C1 segment of cervical spinal cord (tissue), 14 donors: ENCODE measurements at places on chromosomes 3 and 15.
A peak's percentile ranks its signal among the peaks of the same experiment; 100 is the strongest.

DNA sequence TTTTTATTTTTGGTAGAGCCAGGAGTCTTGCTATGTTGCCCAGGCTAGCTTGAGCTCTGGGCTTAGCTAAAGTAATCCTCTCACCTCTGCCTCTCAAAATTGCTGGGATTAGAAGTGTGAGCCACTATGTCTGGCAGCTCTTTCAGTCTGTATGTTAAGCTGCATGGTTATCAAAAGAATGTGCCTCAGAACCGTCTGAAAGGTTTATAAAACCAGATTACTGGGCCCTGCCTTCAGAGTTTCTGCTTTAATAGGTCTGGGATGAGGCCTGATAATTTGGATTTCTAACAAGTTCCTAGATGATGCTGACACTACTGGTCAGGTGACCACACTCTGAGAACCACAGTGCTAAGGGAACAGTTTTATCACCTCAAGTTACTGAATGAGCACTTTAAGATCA lies 34.6 kb downstream of the SENP5 start:
- DNase-seq, result no peak

DNA sequence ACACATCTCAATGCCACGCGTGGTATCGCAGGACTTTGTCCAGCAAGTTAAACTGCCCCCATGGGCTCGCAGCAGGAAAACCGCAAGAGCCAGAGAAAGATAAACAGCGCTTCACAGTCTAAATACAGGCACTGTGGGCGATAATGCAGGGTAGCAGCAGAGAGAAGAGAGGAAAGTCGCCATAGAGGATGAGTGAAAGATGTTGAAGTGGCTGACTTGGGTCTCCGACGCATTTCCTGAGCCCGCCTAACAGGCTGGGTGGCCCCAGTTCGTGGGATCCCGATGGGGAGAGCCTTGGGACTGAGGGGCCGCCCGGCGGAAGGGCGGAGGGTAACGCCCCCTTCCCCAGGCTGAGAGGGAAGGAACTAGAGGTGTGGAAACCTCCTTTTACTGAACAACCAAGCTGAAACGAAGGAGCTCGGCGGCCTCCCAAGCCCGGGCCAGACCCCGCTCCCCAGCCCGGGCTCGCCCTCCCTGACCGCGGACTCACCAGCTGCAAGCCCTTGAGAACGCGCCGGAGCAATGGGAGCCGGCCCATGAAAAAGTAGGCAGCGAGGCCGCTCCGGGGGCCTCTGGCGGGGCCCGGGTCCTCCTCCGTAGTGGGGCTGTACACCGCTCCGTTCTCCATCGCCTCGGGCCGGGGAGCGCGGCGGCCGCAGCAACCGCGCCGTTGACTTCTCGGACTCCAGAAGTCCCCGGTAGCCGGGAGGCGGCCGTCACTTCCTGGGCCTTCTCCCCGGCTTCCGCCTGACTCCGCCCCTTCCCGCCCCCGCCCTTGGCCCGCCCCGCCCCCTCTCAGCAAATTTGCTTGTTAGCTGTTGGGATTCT lies at the start of gene CMTM6:
Gene CMTM6, minus strand, starts transcription at position 735 of the 828 bp plus-strand sequence. Its CDS starts 107 bp downstream, at position 628.
- peak; percentile 31 for DNase-seq

GRCh38 chr3:133575086-133575485 lies 1.6 kb downstream of the CDV3 start:
- DNase-seq, result no peak

GRCh38 chr3:143258692-143259091 lies 139.1 kb downstream of the CHST2 start:
- no peak for DNase-seq

DNA sequence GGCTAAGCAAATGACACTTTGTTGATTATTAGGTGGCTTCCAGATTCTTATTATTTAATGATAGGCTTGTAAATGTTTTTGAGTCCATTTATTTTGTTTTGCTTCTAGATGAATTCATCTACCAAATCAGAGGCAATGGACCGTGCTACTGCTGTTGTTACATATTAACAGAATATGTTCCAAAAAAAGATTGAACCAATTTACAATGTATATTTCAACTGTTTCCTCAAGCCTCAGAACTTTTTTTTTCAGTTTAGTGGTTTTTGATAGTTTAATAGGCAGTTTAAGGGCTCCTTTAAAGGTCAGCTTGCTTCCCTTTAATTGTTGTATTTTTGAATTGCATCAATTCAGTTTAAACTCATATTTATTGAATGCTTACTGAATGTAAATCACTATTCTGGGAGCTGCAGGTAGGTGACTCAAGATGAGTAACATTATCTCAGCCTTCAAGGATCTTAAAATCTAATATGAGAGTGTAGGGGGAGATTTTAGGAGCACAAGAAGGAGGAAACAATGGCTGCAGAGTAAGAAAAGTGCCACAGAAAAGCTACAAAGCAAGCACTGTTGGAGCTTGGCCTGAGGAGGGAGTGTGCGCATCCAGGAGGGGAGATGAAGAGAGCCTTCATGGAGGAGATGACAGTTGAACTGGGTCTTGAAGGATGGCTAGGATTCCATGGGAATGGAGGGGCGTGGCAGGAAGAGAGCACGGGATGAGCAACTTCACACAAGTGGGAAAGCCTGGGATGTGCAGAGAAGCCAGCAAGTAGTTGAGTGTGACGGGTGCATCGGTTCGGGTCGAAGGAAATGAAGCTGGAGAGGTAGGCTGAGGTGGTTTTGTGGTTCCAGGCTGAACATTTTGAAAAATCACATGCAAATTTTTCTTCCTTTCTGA lies 14.7 kb downstream of the MAP2K1 start:
- no peak for DNase-seq

- DNase-seq, result no peak
These were observed 404.8 kb downstream of the GAP43 start for GRCh38 chr3:116028157-116028556.

DNA sequence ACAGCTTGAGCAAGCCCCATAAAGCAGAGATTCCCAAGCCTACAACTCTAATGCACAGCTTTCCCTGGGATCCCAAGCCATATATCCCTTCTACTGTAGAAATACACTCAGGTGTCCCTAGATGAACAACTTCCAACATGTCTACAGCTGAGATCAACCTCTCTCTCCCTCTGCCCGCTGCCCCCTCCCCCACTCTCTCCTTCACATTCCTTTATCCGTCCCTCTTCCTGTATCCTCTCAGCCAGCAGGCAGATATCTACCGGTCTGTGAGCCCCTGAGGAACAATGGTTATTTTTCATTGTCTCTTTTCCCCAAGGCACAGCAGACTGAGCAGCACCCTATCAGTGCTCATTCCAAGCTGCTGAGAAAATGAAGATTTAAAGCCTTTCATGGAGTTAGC lies 138.6 kb downstream of the SUCLG2 start:
- no peak for DNase-seq

- DNase-seq, result no peak
These were observed 576 bp downstream of the LRRFIP2 start for GRCh38 chr3:37173806-37174205.

DNA sequence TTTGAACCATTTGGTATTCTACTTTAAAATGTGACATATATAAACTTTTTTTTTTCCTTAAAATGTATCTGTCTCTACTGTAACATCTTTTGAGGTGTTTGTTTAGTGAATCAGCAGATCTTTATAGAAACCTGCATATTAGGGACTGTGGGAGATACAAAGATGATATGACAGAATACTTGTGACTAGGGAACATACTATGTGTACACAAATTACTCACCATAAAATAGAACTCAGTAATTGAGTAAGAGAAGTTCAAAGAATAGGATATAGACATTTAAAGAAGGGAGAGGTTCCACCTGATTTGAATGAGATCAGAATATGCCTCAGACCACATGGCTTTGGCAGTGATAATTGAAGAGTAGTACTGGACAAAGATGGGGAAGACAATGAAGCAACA lies 47.9 kb downstream of the ATP2C1 start:
- DNase-seq, result no peak

DNA sequence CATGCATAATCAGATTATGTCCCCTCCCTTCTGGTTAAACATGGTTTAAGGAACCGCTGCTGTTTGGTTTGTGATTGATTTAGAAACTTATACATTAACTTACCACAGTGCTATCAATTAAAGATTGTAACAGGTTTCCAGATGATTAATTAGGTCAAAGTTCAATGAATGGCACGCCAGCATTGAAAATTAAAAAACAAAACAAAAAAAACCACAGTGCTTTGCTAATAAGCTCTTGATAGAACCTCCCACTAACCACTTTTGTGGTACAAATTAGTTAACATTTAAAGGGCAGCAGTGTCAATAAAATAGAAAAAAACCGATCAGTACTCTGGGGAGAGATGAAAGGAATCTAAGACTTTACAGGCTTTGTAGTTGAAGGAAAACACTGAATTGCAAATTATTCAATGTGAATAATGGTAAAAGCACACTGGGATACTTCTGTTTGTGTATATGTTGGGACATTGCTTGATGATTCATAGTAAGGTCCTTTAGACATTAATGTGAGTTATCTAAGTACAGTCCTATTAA lies 7.6 kb upstream of the C3orf38 start:
- no peak for DNase-seq

DNA sequence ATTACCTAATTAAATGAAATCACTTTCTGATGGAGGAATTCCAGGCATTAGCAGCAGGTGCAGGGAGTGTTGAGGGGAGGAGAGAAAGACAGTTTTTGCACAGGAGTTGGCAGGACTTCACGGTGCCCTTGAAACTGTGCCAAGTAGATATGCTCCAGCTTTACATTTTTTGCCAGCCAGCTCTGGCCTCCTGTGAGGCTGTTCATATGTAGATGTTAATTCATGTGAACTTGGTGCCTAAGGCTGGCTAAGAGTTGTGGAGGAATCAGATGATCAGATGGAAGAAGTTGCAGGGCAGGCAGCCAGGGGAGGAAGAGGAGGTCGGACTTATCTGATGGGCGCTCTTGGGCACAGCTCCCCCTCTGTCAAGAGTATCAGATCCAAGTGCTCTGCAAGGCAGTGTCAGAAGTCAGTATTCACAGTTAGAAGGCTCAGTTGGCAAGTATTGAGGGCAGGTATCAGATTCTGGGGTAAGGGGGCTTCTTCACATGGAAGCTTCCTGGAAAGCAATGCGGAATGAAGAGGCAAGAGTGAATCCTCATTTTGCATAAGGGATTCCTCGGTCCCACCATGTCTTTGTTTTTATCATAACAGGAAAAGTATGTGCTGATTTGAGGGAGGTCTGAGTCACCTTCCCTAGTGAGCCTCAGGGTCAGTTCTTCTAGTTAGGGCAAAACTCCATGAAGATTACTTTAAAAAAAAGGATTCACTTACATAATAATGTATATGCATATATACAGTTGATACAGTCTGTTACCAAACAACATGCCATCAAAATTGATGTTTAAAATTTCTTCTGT lies 172.6 kb upstream of the UMPS start:
- DNase-seq, result no peak

GRCh38 chr3:71447803-71448202 lies 135.7 kb downstream of the FOXP1 start:
- DNase-seq, result no peak

GRCh38 chr3:10912786-10913185 lies 79.8 kb upstream of the SLC6A1 start:
- DNase-seq, result no peak

GRCh38 chr3:71225002-71225684 lies 358.4 kb downstream of the FOXP1 start:
- no peak for DNase-seq

GRCh38 chr3:187987924-187988323 lies 166.0 kb upstream of the LPP start:
- DNase-seq, result no peak

DNA sequence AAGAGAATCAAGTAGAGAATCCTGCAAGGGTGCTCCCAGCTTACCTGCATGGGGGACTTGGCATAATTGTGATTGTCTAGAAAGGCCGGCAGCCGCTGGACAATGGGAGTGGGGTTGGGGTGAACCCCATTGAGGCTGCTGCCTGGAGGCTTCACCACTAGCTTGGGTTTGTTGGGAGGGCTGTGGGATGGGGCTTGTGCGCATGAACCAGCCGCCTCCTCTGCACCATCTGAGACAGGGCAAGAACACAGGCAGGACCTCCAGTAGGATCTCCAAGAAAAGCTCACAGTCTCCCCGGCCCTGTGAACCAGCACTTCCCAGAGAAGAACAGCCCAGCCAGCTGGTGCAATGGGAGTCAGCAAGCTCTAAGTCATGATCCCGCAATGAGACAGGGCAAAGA lies 39.8 kb downstream of the SEMA3G start:
- no peak for DNase-seq

DNA sequence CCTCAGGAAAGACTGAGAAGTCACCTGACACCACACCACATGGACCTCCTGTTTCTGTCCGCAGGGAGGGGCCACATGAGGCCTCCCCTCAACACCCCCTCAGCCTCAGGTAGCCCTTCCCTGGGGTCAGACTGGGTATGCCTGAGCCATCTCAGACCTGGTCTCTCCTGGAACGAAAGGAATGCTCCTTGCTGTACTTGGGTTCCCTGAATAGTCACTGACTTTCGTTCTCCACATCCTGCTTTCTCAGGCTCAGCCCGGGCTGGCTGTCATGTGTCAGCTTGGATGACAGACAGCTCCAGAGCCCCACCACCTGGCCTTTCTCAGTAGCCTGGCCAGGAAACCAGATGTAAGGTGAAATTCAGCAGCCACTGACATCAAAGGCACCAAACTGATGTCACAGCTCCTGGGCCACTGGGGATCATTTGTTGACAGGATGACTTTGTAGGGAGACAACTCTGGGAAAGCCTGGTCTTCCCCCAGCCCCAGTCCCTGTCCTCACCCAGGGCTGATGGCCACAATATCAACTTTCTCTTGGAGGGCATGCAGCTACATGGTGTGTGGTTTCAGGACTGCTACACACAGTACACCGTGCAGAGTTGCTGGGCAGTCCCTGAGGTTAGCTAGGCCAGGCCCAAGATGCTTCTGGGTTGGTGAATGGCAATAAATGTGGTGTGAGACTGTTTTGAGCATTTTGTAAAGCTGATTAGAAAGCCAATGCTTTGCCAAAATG lies 141.4 kb upstream of the MRPS22 start:
- no peak for DNase-seq

DNA sequence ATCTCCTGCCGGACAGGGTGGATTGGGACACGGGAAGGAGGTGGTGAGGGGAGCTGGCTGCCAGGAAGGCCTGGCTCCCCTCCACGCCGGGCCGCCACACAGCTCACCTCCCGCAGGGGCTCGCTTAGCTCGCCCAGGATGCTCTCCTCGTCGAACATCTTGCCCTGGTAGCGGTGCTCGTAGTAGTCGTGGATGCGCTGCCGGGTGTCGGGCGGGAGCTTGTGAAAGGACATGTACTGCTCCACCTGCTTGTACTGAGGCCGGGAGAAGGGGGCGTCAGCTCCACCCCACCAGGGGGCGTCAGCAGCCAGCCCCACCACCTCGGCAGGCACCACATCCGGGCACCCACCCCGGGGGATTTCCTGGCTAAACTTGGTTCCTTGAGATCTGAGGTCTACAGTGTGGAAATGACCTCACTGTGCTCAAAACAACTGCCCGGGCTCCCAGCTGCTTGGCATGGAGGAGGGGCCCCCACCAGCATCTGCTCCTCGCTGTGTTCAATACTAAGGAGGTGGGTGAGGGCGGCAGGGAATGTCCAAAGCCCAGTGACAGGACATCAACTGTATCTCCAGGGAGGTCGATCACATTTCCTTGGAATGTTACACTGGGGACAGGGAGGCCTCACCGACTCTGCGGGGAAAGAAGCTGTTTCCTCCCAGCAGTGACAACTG lies 43.4 kb downstream of the HCN4 start:
- no peak for DNase-seq
